ENCODE measurements at places on chromosomes 4 and X.
A peak's percentile ranks its signal among the peaks of the same experiment; 100 is the strongest.

DNA sequence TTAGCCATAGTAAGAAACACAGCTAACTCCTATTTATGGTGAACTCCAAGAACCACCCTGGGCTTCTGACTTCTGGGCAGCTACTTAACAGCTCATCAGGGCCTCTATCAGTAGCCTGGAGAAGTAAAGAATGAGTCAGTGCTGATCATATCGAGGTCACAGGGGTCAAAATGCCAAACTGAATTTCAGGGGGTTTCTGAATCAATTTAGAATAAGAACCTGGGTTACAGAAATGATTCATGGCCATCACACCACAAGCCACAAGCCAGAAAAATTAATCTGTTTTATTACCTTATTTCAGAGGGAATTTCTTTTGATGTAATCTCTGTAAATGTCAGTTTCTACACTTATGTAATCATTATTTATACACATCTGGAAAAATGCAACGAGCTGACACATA, 64.4 kb downstream of the CHST7 start:
- DNase-seq = no peak

DNA sequence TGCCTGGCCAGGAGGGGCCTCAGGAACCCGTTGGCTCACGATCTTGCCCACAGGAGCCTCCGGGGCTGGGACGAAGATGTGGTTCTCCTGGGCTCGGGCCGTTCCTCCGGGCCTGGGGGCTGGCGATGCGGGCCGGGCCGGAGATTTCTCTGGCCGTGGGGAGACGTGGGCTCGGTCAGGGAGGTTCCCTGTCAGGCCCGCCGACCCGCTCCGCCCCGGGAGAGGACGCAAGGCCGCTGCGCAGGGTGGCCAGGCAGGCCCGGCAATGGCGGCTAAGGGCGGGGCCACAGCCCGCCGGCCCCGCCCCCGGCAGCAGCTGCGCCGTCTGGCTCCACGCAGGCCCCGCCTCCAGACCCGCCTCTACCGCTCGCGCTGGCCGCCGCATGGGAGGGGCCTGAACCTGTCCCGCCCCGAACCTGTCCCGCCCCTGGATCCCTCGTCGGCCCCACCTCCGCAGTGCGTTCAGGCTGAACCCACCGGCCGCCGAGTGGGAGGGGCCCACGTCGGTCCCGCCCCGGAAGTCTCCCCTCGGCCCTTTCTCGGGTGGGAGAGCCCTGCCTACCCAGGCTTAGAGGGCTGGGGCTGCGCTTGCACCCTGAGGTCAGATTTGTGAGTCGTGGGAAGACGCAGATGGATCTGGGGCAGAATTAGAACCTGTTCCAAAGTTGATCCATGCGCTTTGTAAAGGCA, at the start of gene FAM3A:
FAM3A (minus strand) TSS at position 267 of the 690 bp plus-strand sequence. CDS start 460 bp downstream, outside the sequence.
- peak; percentile 92 for DNase-seq

DNA sequence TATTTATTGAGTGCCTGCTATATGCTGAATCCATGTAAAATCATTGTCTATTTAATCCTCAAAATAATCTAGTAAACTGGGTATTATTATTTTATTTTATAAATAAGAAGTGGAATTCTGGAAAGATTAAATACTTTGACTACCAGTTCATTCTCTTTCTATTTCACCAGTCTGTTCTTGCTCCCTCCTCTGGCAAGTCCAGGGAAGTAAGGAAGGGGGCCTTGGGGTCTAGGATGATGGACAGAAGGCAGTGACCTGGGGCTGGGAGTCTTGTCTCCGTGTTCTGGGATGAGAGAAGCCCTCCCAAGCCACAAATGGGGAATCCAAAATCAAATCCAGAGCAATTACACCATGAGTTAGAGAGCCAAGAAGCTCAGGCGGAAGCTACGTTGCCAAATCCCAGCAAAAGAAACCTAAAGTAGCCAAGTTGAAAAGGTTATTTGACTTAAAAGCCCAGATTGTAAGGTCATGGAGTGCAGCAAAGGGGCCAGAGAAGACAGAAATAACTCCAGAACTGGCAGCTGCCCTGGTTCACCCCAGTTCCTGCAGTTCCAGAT, 28.3 kb upstream of the PARM1 start:
- no peak for DNase-seq

GRCh38 chr4:177265729-177266128, 43.9 kb upstream of the NEIL3 start:
- no peak for DNase-seq

DNA sequence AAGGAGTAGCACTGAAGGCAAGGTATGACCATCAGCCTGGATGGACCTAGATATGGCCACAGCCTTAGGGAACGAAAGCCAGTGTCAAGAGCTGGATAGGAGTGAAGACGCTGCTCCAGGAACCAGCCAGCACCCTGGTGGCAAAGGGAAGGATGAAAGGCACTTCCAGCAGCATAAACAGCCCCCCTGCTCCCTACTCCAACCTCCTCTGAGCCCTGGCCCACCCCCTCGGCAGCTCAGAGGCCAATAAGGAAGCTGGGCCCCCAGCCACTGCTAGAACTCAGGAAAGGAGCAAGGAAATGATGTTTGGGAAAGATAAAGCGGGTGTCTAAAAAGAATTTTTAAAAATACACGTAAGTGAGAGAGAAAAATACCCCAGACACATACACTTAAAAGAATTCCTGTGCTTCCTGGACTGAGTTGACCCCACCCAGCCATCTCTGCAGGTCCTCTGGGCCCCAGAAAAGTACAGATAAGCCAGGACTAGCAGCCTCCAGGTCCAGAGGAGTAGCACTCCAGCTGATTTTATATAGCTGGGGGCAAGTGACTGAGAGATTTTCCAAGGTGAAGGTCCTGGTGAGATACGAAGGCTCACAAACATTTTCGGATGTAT, 170.4 kb downstream of the SHROOM4 start:
- DNase-seq = no peak

DNA sequence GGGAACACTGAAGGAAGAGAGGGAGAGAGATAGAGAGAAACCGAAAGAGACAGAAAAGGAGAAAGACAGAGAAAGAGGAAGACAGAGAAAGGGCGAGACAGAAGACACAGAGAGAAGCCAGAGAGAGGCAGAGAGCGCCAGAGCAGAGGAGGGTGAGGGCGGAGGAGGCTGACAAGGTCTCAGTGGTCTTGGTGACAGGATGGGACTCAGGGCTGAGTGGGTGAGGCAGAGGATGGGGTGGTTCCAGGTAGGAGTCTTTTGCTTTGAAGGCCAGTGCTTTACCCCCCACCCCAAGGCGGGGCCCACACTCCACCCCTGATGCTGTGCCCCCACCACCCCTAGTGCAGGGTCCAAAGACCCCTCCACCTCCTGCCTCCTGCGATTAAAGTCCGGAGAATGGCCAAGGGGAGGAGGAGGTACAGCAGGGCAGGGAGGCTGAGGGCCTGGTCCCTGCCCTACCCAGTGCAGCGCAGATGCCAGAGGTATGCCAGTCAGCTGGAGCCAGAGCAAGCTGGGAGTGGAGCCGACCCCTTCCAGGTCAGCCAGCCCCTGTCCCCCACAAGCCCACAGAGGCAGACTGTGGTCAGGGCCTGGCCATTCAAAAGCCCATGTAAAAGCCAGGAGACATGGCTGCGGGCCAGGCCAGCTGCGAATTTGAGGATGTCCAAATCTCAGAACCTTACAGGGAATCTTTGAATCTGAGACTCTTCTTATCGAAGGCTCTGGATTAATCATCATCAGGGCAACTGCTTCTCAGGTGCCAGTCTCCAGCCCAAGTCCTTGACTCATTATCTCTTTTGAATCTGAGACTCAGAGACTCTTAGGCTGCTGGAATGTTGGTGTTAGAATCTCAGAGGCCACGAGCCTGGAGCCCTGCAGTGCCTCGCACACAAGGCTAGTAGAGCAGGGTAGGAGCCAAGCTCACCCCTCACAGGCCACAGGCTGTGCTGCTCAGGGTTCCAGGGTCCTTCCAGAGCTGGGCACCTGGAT, 758 bp downstream of the IQSEC2 start:
- no peak for DNase-seq

- DNase-seq = no peak
These were observed 61.1 kb downstream of the KCNIP4 start for GRCh38 chr4:21887481-21887880.

GRCh38 chr4:114599231-114599902, 760 bp downstream of the UGT8 start:
- DNase-seq = no peak

GRCh38 chr4:8689741-8690140, 97.2 kb downstream of the CPZ start:
- no peak for DNase-seq

GRCh38 chrX:7219153-7219705, 71.3 kb upstream of the PUDP start:
- no peak for DNase-seq

- no peak for DNase-seq
These were observed 38.7 kb upstream of the PDK3 start for GRCh38 chrX:24426340-24426913.

- DNase-seq = no peak
These were observed 71.7 kb downstream of the MID1 start for GRCh38 chrX:10548688-10549087.

DNA sequence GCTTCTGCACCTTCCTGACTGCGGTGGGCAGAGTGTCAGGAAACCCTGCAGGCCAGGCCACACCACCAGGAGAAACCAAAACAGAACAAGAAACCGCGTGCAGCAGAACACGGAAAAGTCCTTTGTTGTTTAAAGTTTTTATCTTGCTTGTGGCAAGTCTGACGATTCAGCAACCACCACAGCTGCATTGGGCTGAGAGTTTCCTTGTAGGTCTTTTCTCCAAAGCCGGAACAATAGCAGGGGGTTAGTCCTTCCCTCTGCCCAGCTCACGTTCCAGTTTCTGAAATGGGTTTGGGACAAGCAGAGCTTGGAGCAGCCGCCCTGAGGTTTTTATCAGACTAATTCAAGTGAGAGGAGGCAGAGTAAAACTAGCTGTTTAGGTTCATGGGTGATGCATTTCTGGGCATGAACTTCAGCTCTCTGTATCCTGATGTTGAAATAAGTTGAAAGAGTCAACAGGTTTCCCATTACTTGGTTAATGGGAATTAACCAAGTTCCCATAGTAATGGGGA, 216.9 kb downstream of the PTTG2 start:
- no peak for DNase-seq

DNA sequence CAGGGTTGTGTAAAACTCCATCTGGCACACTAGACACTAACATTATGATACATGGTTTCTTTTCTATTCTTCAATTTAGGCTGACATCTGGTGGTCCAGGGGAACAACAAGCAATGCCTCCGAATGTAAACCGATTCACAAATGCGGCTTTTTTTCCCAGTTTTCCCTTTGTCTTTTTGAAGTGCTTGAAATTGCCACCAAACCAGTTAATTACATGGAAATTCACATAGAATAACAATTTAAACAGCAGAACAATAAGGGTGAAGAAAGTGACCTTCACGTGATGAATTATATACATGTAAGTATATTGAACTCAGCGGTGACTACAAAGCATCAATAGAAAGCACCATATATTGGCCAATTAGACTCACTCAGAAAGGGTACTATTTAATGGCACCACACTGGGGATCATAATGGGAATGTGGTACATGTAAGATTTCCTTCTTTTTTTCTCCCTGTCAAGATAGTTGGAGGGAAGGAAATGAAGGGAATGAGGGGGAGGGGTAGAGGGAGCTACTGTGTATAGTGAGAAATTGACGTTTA, 103.9 kb downstream of the MMRN1 start:
- DNase-seq = no peak

DNA sequence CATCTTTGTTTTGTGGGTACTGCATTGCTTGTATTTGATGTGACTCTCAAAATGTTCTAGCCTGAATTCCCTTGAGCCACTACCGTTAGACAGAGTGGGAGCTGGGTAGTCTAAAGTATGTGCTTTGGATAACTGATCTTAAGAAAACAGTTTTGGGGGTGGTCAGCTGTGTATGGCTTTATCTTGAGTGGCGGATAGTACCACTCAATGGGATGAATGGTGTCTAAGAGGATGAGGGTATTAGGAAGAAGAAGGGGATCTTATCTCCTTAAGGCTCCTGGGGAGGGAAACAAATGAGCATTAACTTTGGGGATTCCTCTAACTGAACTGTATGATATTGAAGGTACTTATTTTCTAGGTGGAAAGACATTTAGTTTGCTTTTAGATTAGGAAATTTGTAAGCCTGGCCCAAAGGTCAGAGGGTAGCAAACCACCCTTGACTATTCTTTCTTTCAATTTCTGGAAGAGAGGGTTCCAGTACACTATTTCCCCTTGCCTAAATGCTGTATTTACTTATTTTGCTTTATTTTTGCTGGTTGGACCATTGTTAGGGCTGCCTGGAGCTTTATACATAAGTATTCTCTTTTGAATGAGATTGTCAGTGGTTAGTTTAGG, 11.3 kb downstream of the BMP2K start:
- DNase-seq = no peak

- DNase-seq = no peak
These were observed 737.1 kb downstream of the FAT4 start for GRCh38 chr4:126051689-126052424.

GRCh38 chrX:3094261-3094660, 53.0 kb downstream of the ARSF start:
- DNase-seq = no peak

DNA sequence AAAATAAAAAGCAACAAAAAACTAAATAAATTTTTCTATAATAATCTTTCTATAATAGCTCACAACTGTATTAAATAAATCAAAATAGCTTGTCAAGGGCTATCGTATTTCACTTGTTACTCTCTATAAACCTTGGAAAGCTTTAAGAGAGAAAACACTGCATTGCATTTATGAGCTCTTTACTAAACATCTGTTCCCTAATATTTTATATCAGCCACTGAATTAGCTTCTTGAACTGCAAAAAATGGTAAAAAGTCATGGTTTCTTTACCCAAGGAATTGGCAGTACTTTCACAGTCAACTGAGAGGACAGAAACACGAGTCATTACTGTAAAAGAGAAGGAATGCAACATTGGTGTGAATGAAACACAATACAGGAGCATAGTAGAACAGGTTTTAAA, 671.2 kb downstream of the PCDH18 start:
- DNase-seq = no peak

GRCh38 chr4:70629469-70630090, 1.0 kb downstream of the ENAM start:
- DNase-seq = no peak

- DNase-seq = no peak
These were observed 4.4 kb upstream of the FGF5 start for GRCh38 chr4:80261989-80262600.

DNA sequence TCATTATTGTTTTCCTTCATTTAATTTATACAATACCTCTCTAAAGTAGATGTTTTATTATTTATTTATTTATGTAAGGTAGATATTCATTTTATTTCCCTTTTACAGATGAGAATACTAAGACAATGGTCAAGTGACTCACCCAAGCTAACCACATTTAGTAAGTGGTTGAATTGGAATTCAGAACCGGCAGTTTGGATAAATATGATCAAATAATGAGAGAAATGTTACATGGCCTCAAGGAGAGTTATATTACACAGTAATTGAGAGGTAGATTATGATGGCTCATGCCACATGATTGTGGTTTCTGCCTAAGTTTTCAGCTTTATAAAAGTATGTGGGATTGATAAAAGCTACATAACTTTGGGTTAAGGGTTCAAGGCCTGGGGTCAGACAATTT, 239.4 kb upstream of the BOD1L1 start:
- DNase-seq = no peak

- peak; percentile 4 for DNase-seq
These were observed 84.0 kb downstream of the RTL9 start for GRCh38 chrX:110442635-110443034.

Data from stimulated activated CD4-positive, alpha-beta T cell treated with anti-CD3 and anti-CD28 coated beads, Interleukin-15, amount 100 ng/mL, for 48 hours (primary cell).